ENCODE measurements at places on chromosomes 13 and 19.

- DNase-seq: no peak
Observed at GRCh38 chr19:53466726-53467484, 628 bp upstream of the ZNF813 start.

- peak; percentile 80 for DNase-seq
Observed at GRCh38 chr13:106182404-106182803, 353.1 kb downstream of the EFNB2 start.

- no peak for DNase-seq
Observed at GRCh38 chr19:17202249-17202648, 12.9 kb upstream of the USE1 start.

DNA sequence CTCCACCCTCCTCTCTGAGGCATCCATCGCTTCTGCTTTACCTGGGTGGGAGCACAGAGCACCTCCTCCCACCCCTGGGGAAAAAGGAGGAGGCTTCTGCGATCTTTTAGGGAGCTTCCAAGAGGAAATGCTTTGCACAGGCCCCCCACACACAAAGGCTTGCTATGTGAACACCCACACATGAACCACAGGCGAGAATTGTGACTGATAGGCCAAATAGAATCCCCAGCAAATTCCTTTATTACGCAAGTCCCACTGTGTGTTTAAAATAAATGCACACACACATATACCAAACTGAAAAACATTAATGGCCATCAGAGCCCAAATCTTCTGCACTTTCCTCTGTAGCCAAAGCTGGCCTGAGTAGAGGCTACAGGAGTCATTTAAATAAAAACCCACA lies 50.6 kb downstream of the HSPH1 start:
- DNase-seq: no peak

- no peak for DNase-seq
Observed at GRCh38 chr13:97512732-97513131, 78.8 kb downstream of the RAP2A start.

DNA sequence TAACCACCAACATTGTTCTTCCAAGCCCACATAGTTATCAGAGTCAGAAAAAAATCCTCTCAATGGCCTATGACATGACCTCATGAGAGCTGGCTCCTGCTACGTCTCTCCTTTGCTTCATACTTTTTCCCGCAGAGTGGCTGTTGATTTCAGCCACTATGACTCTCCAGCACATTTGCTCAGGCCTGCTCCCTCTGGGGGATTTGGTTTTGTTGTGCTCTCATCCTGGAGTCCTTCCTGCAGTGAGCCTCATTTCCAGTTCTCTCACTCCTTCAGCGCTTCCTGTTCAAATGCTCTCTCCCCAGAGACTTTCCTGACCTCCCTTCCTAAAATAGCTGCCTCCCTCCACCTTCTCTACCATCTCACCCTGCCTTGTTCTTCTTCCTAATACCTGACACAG lies 72.0 kb upstream of the USP29 start:
- no peak for DNase-seq

GRCh38 chr13:114258589-114258988 lies 22.8 kb upstream of the UPF3A start:
- DNase-seq: no peak

DNA sequence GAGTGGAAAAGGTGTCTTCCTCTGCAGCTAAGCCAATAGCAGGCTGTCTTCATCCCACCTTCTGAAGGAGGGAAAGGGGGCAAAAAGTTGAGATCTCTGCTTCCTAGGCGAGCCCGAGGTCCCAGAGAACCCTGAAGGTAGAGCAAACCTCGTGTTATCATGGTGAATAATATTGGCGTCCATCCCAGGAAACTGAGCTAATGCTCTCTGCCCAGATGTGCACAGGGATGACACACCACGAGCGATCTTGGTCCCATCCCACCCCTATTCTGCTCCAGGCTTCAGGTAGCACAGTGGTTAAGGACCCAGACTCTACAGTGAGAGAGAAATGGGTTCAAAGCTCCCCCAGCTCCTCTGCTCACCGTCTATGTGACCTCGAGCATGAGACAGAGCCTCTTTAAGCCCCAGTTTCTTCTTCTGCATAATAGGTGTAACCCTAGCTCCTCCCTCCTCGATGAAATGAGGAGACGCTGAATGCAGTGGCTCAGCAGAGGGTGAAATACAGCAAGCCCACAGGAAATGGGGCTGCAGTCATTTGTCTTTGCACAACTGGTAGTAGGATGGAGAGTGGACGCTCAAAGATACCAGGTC lies 9.9 kb upstream of the CEACAM20 start:
- DNase-seq: no peak

- no peak for DNase-seq
Observed at GRCh38 chr13:32491028-32491427, 47.6 kb downstream of the N4BP2L2 start.

DNA sequence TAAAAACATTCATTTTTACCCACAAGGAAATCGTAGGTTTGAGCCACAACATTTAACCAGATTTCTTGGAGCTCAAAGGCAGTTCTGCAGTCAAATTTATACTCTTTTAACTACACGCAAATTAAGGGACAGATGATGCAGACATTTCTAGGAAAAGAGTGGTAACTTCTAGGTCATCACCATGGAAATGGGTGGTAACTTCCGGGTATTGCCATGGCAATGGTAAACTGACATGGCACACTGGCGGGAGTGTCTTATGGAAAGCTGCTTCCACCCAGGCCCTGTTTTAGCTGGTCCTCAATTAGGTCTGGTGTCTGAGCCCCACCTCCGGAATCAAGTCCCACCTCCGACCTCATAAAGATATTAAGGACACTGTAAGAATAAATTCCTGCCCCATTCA lies 10.4 kb upstream of the LYPD5 start:
- no peak for DNase-seq

DNA sequence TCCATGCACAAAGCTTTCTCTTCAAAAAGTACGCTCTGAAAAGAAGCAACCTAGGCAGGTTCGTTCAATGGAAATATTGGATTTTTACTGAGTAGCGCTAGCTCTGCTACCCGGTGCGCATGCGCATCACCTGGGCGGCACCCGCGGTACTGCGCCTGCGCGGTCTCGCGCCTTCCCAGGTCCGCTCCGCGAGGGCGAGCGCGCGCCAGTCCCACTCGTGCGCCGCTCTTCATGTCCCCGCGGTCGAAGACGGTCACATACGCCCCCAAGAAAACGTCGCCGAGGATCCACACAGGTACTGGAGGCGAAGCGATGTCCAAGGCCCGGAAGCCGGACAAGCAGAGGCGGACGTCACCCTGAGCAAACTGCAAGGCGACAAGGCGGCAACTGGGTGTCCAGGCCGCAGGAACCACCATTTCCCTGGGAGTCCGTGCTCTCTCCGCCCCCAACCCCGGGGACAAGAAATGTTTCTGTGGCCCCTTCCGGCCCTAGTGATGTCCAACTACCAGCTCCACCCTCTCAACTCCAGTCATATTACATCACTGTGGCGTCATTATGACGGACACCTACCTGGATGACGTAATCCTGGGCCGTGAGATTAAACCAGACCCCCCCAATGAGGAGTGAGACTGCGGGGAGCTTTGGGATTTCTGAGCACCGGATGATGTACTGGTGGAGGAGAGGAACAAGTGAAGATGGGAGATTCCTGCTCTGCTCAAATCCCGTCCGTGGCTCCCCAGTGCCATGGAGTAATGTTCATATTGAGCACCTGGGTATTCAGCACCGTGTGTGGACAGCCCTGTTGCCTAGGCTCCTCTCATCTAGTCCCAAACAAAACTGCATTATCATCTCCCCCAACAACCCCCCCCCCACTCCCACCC lies 4.8 kb upstream of the KCNC3 start:
- DNase-seq: no peak

DNA sequence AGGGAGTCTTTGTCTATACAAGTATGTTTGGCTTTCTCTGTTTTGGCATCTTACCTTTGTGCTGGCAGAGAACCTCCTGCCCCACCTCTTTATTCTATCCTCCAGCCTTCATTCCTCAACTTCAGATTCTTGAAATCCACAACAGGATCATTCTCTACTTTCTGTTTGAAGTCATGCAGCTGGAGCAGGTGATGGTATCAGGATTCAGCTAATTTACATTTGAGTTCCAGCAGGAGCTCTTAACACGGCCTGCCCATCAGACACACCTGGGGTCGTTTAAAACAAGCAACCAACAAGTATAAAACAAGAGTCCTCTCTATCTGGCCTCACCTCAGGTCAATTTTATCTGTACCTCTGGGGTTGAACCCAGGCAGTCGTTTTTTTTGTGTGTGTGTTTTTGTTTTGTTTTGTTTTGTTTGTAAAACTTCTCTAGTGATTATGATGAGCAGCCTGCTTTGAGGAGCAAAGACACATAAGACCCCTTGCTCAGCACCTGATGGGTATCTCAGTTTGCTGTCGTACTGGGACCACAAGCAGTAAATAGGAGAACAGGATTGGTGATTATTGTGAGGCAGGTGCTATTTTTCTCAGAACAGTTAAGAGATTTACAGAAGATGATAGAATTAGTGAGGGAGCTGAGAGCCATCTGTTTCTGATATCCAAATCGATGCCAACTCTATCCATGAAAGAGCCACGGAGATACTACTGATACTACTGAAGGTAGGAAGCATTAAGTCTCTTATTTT lies 78.4 kb downstream of the GPC6 start:
- DNase-seq: no peak

DNA sequence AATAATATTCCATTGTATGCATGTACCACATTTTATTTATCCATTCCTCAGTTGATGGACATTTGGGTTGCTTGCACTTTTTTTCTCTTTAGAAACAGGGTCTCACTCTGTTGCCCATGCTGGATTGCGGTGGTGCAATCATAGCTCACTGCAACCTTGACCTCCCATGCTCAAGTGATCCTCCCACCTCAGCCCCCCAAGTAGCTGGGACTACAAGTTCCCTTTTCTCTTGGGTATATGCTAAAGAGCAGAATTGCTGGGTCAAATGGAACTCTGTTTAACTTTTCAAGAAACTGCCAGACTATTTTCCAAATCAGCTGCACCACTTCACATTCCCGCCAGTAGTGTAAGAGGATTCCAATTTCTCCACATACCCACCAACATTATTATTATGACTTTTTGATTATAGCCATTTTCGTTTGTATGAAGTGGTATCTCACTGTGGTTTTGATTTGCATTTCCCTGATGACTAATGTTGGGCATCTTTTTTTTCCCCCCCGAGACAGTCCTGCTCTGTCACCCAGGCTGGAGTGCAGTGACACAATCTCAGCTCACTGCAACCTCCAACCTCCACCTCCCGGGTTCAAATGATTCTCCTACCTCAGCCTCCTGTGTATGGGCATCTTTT lies 7.6 kb upstream of the IPO5 start:
- peak; percentile 38 for DNase-seq

DNA sequence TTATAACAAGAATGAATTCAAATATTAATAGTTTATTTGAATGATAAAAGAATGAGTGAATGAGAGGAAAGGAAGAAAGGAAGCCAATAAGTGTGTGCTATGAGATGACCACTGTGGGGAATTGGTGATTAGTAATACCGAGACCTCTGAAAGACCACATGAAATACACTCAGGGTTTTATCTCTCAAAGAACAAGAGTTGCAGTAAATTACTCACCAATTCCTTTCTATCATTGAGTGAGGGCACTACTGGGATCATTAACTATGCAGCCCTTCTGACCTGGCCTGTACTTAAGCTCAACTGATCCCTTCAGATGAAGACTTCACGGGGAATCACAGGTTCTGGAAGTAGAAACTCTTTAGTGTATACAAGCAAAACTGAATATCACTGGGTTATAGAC lies 1636.1 kb downstream of the SLITRK5 start:
- DNase-seq: no peak

- no peak for DNase-seq
Observed at GRCh38 chr13:99828123-99828522, 143.4 kb downstream of the ZIC5 start.

GRCh38 chr19:7833225-7834099 lies 3.4 kb downstream of the EVI5L start:
- peak; percentile 11 for DNase-seq

DNA sequence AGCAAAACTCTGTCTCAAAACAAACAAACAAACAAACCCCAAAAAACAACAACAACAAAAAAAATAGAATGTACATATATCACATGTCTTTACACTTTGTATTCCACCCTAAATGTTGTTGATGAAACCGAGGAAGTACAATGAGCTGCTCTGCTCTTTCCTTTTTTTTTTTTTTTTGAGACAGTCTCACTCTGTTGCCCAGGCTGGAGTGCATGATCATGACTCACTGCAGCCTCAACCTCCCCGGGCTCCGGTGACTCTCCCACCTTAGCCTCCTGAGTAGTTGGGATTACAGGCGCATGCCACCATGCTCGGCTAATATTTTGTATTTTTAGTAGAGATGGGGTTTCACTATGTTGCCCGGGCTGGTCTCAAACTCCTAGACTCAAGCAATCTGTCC lies 30.6 kb upstream of the LRP3 start:
- no peak for DNase-seq

- no peak for DNase-seq
Observed at GRCh38 chr19:22052644-22053013, 345 bp downstream of the ZNF257 start.

- no peak for DNase-seq
Observed at GRCh38 chr13:105660561-105660960, 874.9 kb downstream of the EFNB2 start.
